Activated naive CD8-positive, alpha-beta T cell treated with anti-CD3 and anti-CD28 coated beads, Interleukin-2, amount 10 ng/mL, durations not matched to agents 7 days and 5 days (primary cell): ENCODE measurements at places on chromosomes 5 and 9. TPM values are rescaled to one million over a fixed set of nuclear protein-coding genes. Genes with fewer than 3 reads are reported as not detected.

DNA sequence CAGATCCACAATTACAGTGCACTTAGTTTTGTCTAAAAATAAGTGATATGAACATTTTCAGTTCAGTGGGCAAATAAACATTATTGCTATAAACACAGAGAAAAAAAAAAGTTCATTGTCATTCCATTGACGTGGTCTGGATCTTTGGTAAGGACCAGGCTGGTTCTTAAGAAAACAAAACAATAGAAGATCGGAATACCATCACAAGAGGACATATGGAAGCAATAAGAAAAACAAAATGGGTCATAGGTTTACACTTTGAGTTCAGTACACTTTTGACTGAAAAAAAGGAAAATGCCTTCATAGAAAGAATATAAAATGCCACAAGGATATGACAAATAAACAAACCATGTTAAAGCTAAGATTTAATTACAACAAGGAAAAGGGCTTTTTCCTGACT, 289.5 kb upstream of the TYRP1 start:
- DNase-seq = no peak

Gene DDX4
- 0.28 TPM for total RNA-seq

GRCh38 chr9:36800455-36800854, 227.8 kb downstream of the MELK start:
- no peak for DNase-seq

GRCh38 chr5:136605638-136606037, 240.3 kb upstream of the TRPC7 start:
- no peak for DNase-seq

Gene PRR16
- total RNA-seq = not detected

GRCh38 chr9:77829420-77829819, 181.3 kb upstream of the GNA14 start:
- DNase-seq = no peak

Gene GAPVD1
- 58.7 TPM for total RNA-seq

DNA sequence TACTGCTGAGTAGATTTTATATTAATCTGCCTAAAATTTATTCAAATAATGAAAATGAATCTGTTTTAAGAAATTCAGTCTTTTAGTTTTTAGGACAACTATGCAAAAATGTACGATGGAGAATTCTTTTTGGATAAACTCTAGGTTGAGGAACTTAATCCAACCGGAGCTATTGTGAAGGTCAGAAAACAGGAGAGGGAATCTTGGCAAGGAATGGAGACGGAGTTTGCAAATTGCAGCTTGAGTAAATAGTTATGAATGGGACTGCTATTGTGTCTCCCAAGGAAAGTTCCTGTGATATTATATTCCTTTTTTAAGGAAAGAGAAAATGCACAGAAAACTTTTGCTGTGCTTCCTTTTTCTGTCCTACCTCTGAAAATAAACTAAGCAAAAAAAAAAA, 67.9 kb downstream of the IQGAP2 start:
- DNase-seq = no peak

DNA sequence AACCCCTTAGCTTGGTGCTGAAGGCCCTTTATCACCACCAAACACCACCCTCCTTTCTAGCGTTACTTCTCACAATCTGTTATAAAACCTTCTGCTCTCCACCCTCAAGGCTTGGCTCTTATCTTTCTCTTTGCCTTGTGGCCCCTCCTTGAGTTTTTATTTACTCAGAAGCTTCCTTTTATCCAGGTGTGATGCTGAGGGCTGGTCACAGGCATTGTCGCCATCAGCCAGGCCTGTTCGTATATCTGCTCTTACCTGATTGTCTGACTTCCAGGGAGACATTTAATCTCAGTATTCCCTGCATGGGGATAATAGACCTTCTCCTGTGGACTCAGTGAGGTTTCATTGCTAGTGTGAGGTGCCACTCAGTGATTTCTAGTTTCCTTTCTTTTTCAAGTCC, 34.2 kb downstream of the MEGF10 start:
- DNase-seq = no peak

GRCh38 chr5:142009886-142010285, 2.9 kb downstream of the GNPDA1 start:
- DNase-seq = no peak

GRCh38 chr5:33363537-33363936, 77.2 kb upstream of the TARS1 start:
- no peak for DNase-seq

Gene SMIM3
- 15.7 TPM for total RNA-seq

Gene SPINK14
- not detected for total RNA-seq

DNA sequence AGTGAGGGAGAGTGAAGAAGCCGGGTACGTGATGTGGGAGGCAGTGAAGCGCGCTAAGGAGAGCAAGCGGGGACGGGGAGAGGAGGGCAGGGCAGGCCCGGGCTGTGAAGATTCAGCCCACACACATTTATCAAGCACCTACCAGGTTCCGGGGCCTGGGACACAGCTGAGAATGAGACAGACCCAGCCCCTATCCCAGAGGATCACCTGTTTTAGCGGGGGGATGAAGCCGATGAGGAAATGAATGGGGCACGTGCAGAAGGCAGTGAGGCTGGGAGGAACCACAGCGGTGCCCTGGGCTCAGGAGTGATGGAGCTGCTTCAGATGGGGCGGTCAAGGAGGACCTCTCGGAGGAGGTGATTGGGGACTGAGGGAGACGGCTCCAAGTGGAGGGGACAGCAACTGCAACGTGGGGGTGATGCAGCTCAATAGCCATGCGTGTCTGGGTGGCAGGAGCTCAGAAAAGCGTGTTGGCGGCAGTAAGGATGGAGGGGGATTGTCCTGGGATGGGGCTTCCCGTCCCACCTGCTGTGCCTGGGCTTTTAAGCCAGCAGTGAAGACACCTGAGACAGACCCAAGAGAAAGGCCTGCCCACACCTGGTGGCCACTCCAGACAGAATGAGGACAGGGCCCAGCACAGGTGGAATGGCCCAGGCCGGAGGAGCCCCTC, 77.5 kb upstream of the UNC5A start:
- DNase-seq = peak; percentile 18

DNA sequence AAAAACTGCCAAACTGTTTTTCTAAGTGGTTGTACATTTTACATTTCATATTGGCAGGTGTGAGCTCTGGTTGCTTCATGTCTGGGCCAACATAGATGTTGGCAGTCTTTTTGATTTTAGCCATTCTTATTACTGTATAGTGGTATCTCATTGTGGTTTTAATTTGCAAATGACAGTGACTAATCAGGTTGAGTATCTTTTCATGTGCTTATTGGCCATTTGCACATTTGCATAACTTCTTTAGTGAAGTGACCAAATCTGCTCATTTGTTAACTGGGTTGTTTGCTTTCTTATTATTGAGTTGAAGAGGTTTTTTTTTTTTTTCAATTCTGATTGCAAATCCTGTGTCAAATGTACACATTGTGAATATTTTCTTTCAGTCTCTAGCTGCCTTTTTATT, 36.9 kb upstream of the MSX2 start:
- DNase-seq = no peak

DNA sequence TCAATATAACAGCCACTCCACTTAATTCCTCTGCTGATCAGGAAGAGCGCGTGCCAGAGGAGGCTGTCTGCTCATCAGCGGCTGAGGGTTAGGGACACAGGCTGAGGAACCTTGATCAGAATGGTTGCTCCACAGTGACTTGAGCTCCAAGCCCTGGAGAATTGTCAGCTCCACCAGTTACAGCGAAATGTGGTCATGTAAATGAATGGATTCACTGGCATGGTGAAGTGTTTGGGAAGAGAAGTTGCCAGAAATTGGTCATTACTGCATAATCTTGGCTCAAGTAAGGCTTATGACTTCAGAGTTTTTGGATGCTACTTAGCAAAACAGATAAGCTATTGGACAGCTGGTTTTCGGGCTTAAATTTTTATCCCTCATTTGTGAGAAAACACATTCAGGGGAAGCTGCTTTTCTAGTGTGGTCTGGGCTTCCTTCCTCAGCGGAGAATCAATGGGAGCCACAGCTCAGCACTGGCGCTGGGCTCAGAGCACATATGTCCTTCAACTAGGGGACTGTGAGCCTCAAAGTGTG, 65.0 kb downstream of the PRRT1B start:
- no peak for DNase-seq

Gene SUSD3
- total RNA-seq = 68.0 TPM

DNA sequence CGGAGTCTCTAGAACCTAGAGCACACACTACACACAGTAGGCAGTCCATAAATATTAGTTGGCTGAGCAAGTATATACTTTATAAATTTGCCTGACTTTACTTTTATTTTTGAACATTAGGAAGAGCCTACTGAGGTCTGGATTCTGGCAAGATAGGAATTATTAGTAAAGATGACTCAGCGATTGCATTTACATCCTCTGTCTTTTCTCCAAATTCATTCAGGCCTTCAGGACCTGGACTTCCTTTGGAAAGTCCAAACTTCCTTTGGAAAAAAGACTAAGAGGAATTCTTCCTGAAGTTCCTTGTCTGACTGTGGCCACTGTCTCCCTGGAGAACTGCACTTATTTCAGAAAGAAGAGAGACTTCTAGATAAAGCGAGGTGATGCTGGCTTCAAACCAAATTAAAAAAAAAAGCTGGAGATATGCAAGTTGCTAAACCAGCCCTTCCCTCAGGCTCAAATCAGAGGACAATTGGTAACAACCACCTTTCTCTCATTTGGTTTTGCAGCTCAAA, 251.3 kb downstream of the GAS1 start:
- no peak for DNase-seq

Gene OR13F1
- total RNA-seq = not detected
